ENCODE measurements at places on chromosomes 2 and 18. TPM values are rescaled to one million over a fixed set of nuclear protein-coding genes. Genes with fewer than 3 reads are reported as not detected.

CIB4 gene
- not detected for polyA plus RNA-seq

GRCh38 chr2:226030788-226031646, 631.5 kb downstream of the NYAP2 start:
- DNase-seq = peak; percentile 75
- H3K4me3 ChIP-seq = peak overlapping the region; percentile 72
- 0 out of 2 replicates have a peak, but pooled peaks cover 8% of the 10 kb centered on the region for H3K4me1 ChIP-seq
- H3K36me3 ChIP-seq = no peaks in the 10 kb centered on the region

PLB1 gene
- polyA plus RNA-seq = 0.10 TPM

GRCh38 chr2:22086726-22087125, 963.0 kb downstream of the TDRD15 start:
- no peak for DNase-seq
- H3K4me1 ChIP-seq = no peaks in the 10 kb centered on the region
- no peak overlapping the region for H3K4me3 ChIP-seq
- no peaks in the 10 kb centered on the region for H3K27me3 ChIP-seq
- no peaks in the 10 kb centered on the region for H3K36me3 ChIP-seq

- H3K27me3 ChIP-seq = no peaks in the 10 kb centered on the region
- no peak for DNase-seq
- H3K27ac ChIP-seq = no peak overlapping the region
- H3K4me3 ChIP-seq = no peak overlapping the region
- peaks cover 23% of the 10 kb centered on the region for H3K36me3 ChIP-seq
Observed at GRCh38 chr2:64629329-64629781, 24.4 kb downstream of the SERTAD2 start.

DNPEP gene
- polyA plus RNA-seq = 92.6 TPM

DNA sequence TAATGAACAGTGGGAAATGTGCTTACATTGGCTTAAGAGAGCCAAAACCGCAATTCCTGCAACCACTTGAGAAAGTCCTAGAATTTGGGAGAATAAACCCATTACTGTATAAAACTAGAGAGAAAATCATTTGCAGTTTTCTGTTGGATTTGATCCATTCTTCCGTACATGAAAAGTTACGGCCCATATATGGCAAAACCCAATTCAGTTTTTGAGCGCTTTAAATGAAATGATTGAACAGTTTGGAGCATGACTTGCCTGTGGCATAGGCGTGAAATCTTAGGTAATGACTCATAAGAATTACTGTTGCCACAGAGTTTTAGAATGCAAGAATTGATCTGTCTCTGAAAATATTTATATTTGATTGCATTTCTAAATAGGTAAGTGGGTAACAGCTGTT, 52.0 kb downstream of the PHLPP1 start:
- H3K4me3 ChIP-seq = no peak overlapping the region
- no peak for DNase-seq
- peaks cover 16% of the 10 kb centered on the region for H3K4me1 ChIP-seq
- no peaks in the 10 kb centered on the region for H3K27me3 ChIP-seq
- H3K27ac ChIP-seq = no peak overlapping the region

GRCh38 chr18:44887227-44887631, 206.5 kb downstream of the SETBP1 start:
- H3K36me3 ChIP-seq = peaks cover 3% of the 10 kb centered on the region
- no peak for DNase-seq
- no peak overlapping the region for H3K27ac ChIP-seq
- peaks cover 6% of the 10 kb centered on the region for H3K4me1 ChIP-seq

SAG gene
- not detected for polyA plus RNA-seq

DNA sequence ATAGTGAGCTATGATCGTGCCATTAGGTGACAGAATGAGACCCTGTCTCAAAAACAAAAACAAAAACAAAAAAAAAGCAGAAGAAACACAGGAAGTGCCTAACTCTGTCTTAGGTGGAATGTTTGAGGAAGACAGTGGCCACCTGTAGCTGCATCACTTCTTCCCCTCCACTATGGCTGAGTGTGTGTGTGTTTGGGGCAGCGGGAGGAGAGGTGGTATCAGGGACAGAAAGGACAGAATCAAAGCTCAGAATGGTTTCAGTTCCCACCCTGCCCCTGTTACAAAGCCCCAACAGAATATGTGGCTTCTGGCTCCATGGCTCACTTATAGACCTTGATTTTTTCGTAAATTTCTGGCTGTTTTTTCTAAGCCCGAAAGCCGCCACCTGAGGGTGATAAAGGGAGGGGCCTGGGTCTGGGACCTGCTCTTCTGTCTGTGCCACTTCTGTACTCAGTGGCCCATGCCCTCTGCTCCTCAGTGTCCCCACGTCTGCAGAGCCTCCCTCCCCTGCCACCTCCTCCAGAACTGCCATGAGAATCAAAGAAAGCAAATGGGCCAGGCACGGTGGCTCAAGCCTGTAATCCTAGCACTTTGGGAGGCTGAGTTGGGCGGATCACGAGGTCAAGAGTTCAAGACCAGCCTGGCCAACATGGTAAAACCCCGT, 27.4 kb downstream of the SERTAD2 start:
- no peak overlapping the region for H3K4me3 ChIP-seq
- peaks cover 45% of the 10 kb centered on the region for H3K4me1 ChIP-seq
- H3K36me3 ChIP-seq = no peaks in the 10 kb centered on the region
- H3K27me3 ChIP-seq = no peaks in the 10 kb centered on the region

- no peak overlapping the region for H3K27ac ChIP-seq
- H3K36me3 ChIP-seq = no peaks in the 10 kb centered on the region
- no peaks in the 10 kb centered on the region for H3K27me3 ChIP-seq
- H3K4me3 ChIP-seq = no peak overlapping the region
- DNase-seq = no peak
- H3K4me1 ChIP-seq = no peaks in the 10 kb centered on the region
Observed at GRCh38 chr2:208415897-208416296, 9.3 kb downstream of the PTH2R start.

PTPRM gene
- polyA plus RNA-seq = 16.0 TPM

- no peak overlapping the region for H3K4me3 ChIP-seq
- no peaks in the 10 kb centered on the region for H3K4me1 ChIP-seq
- H3K27ac ChIP-seq = no peak overlapping the region
- DNase-seq = no peak
- H3K36me3 ChIP-seq = no peaks in the 10 kb centered on the region
- peaks cover 23% of the 10 kb centered on the region for H3K27me3 ChIP-seq
Observed at GRCh38 chr2:68784188-68784587, 49.6 kb downstream of the ARHGAP25 start.

COL5A2 gene
- polyA plus RNA-seq = 20.4 TPM

GRCh38 chr2:113977060-113977659, 87.3 kb downstream of the ACTR3 start:
- H3K4me1 ChIP-seq = no peaks in the 10 kb centered on the region
- no peak overlapping the region for H3K4me3 ChIP-seq
- no peak overlapping the region for H3K27ac ChIP-seq
- H3K36me3 ChIP-seq = peaks cover 2% of the 10 kb centered on the region

DNA sequence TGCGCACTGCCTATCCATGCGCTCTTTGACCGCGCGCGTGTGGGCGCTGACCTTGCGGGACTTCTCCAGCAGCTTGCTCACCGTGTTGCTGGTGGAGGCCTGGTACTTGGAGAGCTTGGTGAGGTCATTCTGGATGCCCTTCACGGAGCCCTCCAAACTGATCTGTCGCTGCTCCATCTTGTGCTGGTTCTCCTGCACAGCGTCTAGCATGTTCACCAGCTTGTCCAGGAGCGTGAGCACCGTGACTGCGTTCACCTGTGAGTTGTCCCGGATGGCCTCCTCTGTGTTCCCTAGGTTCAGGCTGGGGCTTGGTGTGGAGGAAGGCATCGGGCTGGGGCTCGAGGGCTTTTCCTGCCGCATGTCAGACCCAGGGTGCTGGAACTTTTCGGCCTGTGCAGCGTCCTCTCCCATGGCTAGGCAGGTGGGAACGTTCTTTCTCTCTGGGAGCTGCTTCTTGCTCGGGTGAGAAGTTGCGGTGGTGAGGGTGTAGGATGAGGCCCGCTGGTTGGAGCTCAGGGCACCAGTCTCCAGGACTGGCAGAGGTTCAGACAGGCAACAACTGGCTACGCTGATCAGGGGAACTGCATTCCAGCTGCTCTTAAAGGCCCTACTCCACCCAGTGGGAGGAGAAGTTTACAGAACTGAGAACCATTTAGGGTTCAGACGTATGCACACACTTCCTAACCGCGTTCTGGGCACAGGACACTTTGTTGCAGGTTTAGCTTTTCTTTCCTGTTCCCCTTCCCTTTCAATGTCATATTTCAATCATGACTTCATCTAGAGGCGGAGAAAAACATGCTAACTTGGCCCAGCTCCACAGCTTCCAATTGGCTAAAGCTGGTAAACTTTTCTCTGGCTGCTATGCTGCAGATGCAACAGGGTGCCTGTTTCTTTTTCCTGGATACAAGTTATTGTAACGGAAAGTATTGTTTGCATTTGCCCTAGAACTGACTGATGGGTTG, at the start of gene CAVIN2:
Gene CAVIN2 (minus strand): TSS at position 574 of the 962 bp plus-strand sequence. CDS start 163 bp downstream, at position 411.
- peaks cover 26% of the 10 kb centered on the region for H3K4me1 ChIP-seq
- 0 out of 2 replicates have a peak within 1 kb of the TSS, but pooled peaks have one; percentile 8 for H3K27ac ChIP-seq
- H3K27me3 ChIP-seq = no peaks in the 10 kb centered on the region

DNA sequence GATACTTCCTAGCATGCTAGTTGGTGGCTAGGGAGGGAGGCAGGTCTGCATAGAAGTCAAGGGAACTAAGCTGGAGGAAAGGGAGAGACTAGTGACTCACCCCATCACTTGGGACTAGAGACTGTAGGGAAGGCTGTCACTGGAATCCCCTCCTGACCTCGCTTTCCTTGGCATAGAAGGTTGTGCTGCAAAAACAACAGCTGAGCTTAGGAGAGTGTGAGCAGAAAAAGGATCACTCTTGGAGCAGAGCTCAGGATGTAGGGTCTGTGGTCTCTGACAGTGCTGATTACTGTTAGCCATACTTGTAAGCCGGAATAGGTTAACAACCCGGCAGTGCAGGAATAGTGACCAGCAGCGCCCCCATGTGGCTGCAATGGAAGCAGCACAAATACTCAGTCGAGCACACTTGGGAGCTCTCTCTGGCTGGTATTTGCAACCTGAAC, 66.9 kb upstream of the SMAD2 start:
- peaks cover 9% of the 10 kb centered on the region for H3K4me1 ChIP-seq
- H3K27ac ChIP-seq = no peak overlapping the region
- no peaks in the 10 kb centered on the region for H3K27me3 ChIP-seq

DNA sequence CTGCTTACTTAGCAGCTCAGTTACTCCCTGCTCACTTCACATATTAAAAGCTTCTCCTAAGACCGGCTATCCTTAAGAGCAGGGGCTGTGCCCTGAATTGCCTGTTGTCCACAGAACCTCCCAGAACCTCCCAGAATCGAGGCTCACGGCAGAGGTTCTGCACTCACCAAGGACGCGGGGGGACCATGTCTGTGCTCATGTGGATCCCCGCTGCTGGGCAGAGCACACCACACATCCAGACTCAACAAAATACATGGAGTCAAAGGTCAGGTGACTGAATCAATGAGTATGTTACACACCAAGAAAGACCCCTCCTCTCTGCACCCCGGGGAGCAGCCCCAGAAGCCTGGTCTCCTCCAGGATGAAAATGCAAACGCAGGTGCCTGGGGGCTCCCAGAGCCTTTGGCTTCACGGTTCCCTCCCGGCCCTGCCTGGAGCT, 149.0 kb downstream of the MBP start:
- H3K27me3 ChIP-seq = no peaks in the 10 kb centered on the region
- no peaks in the 10 kb centered on the region for H3K36me3 ChIP-seq
- DNase-seq = no peak
- H3K27ac ChIP-seq = no peak overlapping the region
- 0 out of 2 replicates have a peak overlapping the region, but pooled peaks have one; percentile 45 for H3K4me3 ChIP-seq

FBXO48 gene
- polyA plus RNA-seq = 0.30 TPM

PIEZO2 gene
- polyA plus RNA-seq = not detected

GRCh38 chr2:24721470-24721869, 71.7 kb downstream of the PTRHD1 start:
- no peaks in the 10 kb centered on the region for H3K27me3 ChIP-seq
- no peak overlapping the region for H3K4me3 ChIP-seq
- H3K27ac ChIP-seq = peak overlapping the region; percentile 73
- H3K36me3 ChIP-seq = peaks cover 11% of the 10 kb centered on the region

- no peak for DNase-seq
- no peaks in the 10 kb centered on the region for H3K27me3 ChIP-seq
- H3K4me3 ChIP-seq = no peak overlapping the region
- no peak overlapping the region for H3K27ac ChIP-seq
- H3K4me1 ChIP-seq = no peaks in the 10 kb centered on the region
Observed at GRCh38 chr2:159851941-159852340, 53.9 kb upstream of the CD302 start.

EDAR gene
- polyA plus RNA-seq = not detected

GRCh38 chr2:142981069-142981378, 103.6 kb downstream of the KYNU start:
- H3K27ac ChIP-seq = no peak overlapping the region
- no peak for DNase-seq
- no peaks in the 10 kb centered on the region for H3K27me3 ChIP-seq
- no peak overlapping the region for H3K4me3 ChIP-seq

GRCh38 chr2:73072129-73072395, 550 bp upstream of the SFXN5 start:
- peak overlapping the region; percentile 98 for H3K4me3 ChIP-seq
- no peak for DNase-seq
- peaks cover 15% of the 10 kb centered on the region for H3K4me1 ChIP-seq

PCARE gene
- polyA plus RNA-seq = not detected

DNA sequence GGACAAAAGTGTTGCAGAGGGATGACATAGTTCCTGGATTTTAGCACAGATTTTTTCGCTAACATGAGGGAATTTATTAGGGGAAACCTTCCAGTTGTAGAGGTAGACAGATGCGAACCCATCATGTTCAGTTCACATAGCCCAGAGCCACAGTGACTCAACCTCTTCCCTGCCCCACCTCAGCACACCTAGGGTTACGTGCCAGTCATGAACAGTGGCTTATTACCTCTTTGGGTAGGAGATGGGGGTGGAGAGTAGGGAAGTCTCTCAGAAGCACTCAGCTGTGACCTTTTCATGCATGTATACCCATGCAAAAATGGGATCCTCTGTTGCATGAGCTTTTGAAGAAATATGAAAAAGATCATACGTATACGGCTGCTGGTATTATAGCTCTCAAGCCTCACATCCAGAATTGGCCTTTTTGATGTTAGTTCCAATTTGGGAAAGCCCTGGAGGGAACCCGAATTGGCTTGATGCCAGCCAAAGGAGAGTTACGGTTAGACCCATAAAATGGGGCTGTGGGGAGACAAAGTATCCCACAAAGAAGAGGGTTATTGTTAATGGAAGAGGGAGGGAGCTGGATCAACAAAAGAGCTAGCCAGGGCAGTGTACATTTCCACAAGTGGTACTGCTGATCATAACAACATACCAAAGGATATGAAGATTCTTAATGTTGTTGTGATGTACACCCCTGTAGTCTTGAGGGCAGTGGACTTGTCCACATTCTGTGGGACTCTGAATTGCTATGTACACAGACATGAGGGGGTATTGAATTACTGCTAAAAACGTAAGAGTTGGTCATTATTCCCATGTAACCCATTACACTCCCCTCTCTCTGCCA, 4.9 kb downstream of the TANC1 start:
- H3K27me3 ChIP-seq = no peaks in the 10 kb centered on the region
- no peak for DNase-seq
- H3K36me3 ChIP-seq = peaks cover 2% of the 10 kb centered on the region
- no peak overlapping the region for H3K27ac ChIP-seq
- no peak overlapping the region for H3K4me3 ChIP-seq

ACADL gene
- polyA plus RNA-seq = not detected
